CD4-positive, alpha-beta memory T cell (primary cell): ENCODE measurements at places on chromosomes 1 and 21.

DNA sequence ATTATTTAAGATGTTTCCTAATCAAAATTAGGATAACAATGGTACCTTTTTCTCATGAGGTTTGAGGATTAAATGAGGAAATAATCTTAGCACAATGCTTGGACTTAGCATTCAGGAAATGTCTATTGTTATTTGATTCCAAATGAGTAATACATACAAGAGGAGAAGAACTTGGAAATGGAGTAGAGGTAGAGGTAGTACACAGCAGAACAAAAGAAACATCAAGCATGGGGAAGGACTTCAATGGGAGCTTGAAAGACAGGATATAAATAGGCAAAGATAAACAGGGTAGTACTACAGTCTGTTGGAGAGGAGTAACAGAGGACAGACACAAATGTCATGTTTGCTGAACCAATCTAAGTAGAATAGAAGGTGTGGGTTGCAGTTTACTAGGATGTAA, 59.5 kb upstream of the RGS2 start:
- no peak for DNase-seq

DNA sequence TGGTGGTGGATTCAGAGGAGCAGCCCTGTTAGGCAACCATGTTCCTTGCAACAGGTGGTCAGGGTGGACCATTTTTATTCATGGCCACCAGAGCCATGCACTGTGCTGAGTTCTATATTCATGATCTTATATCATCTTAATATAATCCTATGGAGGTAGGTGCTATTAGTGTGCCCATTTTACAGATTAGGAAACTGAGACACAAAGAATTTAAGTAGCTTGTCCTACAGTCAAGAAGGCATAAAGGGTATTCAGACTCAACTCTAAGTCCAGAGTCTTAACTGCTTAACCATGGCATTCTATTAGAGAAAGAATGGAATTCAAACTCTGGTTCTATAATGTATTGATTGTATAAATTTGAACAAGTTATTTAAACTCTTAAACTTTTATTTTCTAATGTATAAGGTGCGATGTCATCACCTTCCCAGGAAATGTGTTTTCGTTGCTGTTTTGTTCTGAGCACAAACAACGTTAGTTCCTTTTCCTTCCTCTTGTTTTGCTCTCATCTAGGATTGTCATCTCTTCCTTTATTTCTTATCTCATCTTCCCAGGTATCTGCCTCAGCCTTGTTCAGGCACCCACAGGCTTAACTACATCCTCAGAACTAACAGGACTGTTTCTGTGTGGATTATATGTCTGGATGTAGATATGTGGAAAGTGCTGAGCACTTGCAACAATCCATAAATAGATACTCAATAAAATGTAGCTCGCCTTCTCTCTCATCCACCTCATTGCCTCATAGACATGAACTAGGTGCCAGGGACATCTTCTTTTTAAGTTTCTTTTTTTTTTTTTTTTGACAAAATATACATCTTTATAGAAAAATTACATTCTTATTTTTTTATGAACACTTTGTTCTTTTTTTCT, 207.1 kb downstream of the NFIA start:
- DNase-seq: no peak

GRCh38 chr1:117188170-117188815, 22.4 kb downstream of the VTCN1 start:
- DNase-seq: no peak

GRCh38 chr1:200693327-200693726, 23.6 kb upstream of the DDX59 start:
- DNase-seq: no peak

DNA sequence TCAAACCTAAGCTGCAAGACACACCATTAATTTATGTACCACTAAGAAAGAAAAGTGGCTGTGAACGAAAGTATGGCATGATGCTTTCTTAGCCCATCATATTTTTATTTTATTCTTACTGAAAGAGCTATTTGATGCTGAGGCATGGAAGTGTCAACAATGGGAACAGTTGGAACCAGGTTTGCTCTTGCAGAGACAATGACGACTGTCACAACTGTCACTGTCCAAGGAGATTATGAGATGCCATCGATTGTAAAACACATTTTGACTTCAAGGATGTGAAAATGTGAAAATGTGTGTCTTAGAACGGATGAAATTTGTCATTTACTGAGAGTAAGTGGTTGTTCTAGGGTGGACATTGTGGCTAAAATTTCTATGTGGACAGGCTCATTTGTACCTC, 2.8 kb upstream of the ACTL8 start:
- DNase-seq: no peak

GRCh38 chr1:65009176-65009575, 42.8 kb upstream of the JAK1 start:
- no peak for DNase-seq

DNA sequence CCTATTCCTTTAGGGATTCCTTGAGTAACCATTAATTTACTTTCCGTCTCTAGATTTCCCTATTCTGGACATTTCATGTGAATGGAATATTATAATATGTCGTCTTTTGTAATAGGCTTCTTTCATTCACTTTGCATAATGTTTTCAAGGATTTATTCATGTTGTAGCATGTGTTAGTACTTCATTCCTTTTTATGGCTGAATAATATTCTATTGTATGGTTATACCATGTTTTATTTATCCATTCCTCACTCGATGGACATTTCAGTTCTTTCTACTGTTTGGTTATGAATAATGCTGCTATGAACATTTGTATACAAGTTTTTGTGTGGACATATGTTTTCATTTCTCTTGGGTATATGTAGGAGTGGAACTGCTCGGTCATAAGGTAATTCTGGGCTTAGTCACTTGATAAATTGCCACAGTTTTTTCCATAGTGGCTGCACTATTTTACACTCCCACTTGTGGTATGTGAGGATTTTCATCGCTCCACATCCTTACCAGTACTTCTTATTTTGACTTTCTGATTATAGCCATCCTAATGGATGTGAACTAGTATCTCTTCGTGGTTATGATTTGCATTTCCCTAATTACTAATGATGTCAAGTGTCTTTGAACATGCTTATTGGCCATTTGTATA, 17.7 kb downstream of the PPP2R5A start:
- no peak for DNase-seq

GRCh38 chr1:111909030-111909429, 80.4 kb downstream of the KCND3 start:
- DNase-seq: no peak

GRCh38 chr21:36535618-36536241, 55.8 kb upstream of the CLDN14 start:
- no peak for DNase-seq

- DNase-seq: no peak
These were observed 2.5 kb downstream of the KRTAP10-11 start for GRCh38 chr21:44648557-44649311.

GRCh38 chr1:240338837-240339236, 247.2 kb downstream of the FMN2 start:
- no peak for DNase-seq

- DNase-seq: no peak
These were observed 273 bp downstream of the BMP8B start for GRCh38 chr1:39788426-39788757.

GRCh38 chr1:204289280-204289679, 70.4 kb downstream of the PLEKHA6 start:
- no peak for DNase-seq

DNA sequence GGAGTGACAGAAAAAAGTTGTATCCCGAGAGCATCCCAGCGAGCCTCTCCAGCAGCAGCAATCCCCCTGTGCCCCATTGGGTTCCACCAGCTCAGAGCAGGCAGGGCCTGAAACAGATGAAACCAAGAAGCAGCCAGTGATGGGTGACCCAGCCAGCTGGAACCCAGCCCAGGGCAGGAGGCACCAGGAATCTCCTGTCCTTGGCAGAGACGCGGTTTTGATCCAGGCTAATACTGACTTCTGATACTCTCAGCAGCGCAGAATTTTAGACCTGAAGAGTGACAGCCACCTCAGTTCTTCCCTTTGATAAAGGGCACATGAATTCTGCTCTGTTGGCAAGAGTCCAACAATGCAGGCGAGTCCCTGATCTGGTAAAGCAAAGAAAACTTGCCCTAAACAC, 11.4 kb upstream of the OLIG1 start:
- no peak for DNase-seq

DNA sequence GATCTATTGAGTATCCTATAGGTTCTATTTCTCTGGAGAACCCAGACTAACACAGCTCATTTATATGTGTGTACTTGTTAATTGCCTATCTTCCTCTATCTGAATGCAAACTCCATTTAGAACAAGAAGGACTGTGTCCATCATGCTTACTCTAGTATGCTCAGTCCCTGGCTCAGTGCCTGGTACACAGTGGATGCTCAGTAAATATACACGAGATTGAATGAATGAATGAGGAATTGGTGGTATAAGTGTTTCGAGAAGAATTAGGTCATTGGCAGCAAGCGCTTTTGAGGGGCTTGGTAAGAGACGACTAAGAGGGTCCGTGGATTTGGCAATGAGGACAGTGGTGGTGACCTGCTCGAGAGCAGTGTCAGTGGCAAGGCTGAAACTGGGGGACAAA, 112.5 kb downstream of the CSMD2 start:
- DNase-seq: no peak

- DNase-seq: no peak
These were observed 170.3 kb downstream of the MIS18A start for GRCh38 chr21:32108566-32108965.

- no peak for DNase-seq
These were observed 10.3 kb downstream of the CPLANE2 start for GRCh38 chr1:16226490-16227179.

- no peak for DNase-seq
These were observed 4.2 kb downstream of the ADCY10 start for GRCh38 chr1:167909691-167910180.
